Myocyte (in vitro differentiated cells): ENCODE measurements at places on chromosomes 2 and 18.

GRCh38 chr2:232061265-232061664 is 99.8 kb downstream of the DIS3L2 start:
- DNase-seq: no peak

GRCh38 chr2:37864217-37864616 is 60.9 kb upstream of the RMDN2 start:
- DNase-seq: no peak

- DNase-seq: peak; percentile 63
These were observed at the start of gene FSIP2 for GRCh38 chr2:185738679-185739472. FSIP2 (plus strand) TSS chr2:185738804; CDS start chr2:185738895, 91 bp downstream.

GRCh38 chr2:42492691-42493467 is 903 bp downstream of the KCNG3 start:
- no peak for DNase-seq

DNA sequence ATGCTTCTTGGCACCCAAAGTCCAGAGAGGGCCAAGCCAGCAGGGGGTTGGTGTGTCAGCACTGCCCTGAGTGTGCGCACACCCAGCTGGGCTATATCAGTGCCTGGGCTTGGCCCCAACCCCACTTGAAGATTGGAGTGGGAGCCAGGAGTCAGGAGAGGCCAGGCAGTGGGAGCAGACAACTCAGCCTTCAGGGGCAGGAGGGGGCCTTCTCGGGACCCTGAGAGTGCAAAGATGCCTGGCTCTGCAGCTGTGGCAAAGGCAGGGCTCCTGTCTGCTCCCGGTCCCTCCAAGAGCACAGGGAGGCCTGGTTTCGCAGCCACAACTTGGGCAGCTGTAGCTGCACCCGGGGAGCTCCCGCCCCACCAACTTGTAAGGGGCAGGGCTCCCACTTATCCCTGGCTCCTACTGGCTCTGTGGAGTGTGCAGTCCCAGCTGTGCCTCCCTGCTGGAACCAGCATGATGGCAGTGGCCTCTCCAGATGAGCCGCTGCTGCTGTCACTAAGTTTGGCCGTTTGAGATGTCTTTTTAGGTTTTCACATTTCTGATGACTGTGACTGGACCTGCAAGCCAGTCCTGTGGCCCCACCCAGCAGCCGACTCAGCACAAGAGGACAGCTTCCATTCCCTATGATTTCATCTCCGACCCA is 148.8 kb upstream of the HS6ST1 start:
- no peak for DNase-seq

- DNase-seq: peak; percentile 46
These were observed 68.3 kb downstream of the CRACDL start for GRCh38 chr2:98867539-98868309.

DNA sequence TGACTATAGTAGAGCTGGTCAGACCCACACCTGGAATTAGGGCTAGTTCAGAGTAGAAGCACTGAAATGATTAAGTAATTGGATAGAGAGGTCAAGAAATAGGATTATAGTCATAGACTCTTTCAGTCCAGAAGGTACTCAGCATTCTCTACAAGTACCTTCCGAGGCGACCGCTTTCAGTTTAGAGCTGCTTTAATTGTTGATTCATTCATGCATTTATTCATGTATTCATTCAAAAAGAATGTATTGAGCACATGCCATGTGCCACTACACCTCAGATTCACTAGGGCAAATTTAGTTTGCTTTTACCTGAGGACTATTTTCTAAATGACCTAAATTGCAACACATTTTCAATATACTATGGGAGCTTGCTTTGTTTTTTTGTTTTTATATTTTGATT is 48.7 kb downstream of the CRIM1 start:
- no peak for DNase-seq

DNA sequence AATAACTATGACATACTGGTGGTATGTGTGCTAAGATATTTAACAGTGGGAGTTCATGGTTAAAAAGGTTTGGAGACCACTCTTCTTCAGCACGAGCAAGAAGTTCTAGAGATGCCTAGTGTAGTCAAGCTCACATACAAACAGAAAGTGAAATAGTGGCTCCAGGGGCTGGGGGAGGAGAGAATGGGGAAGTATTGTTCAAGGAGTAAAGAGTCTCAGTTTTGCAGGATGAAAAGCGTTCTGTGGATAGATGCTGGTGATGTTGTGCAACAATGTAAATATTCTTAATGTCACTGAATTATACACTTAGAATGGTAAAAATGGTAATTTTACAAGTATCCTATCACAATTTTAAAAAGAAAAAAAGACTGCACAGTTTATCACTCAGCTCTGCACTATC is 29.0 kb upstream of the EPAS1 start:
- DNase-seq: no peak

DNA sequence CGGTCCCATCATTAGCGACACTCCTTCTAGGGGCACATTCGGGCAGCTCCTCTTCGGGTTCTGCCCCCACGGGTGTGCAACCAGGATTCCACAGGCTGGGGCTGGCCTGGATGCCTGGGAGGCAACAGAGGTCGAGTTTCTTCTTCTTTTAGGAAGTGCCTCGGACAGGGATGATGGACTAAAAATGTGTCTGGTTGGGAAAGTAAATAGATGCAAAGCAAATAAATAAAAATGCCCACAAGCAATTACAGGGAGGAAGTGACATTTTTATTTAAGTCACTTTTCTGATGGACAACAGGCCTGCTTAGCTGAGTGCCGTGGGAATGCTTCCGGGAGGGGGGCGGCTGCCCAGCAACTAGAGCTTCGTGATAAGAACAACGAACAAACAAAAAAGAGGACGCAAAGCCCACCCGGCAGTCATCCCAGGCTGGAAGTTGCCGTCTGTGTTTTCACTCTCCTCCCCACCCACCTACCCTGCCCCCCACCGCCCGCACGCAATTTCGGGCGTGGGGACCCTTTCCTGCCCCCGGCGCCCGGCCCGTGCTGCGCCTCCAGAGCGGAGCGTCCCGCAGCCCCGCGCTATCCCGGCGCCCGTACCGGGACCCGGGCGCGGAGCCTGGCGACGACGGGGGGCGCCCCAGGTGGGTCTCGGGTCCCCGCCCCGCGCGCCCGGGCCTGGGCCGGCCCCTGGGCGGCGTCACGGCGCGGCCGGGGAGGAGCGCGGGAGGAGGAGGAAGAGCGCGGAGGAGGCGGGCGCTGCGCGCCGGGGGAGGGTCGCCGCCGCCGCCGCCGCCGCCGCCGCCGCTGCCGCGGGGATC is 412 bp upstream of the NCK2 start:
- peak; percentile 65 for DNase-seq

- no peak for DNase-seq
These were observed 401.9 kb downstream of the HRH4 start for GRCh38 chr18:24862201-24862816.

DNA sequence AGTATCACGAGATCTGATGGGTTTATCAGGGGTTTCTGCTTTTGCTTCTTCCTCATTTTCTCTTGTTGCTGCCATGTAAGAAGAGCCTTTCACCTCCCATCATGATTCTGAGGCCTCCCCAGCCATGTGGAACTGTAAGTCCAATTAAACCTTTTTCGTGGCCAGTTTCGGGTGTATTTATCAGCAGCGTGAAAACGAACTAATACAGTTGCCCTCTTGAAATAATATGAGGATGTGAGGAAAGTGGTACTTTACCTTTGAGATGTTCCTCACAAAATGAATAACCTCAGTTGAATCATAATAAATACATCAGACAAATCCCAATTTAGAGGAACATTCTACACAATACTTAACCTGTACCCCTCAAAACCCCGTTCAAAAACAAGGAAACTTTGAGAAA is 356.4 kb downstream of the CPS1 start:
- no peak for DNase-seq

GRCh38 chr2:45833301-45833967 is 182.0 kb downstream of the PRKCE start:
- no peak for DNase-seq

- DNase-seq: no peak
These were observed 46.1 kb downstream of the NRP2 start for GRCh38 chr2:205728366-205728765.

GRCh38 chr2:113981404-113982134 is 91.7 kb downstream of the ACTR3 start:
- no peak for DNase-seq

- DNase-seq: no peak
These were observed 71.8 kb downstream of the NAB1 start for GRCh38 chr2:190720691-190721090.

GRCh38 chr18:3973191-3973850 is 481.8 kb downstream of the DLGAP1 start:
- DNase-seq: no peak

DNA sequence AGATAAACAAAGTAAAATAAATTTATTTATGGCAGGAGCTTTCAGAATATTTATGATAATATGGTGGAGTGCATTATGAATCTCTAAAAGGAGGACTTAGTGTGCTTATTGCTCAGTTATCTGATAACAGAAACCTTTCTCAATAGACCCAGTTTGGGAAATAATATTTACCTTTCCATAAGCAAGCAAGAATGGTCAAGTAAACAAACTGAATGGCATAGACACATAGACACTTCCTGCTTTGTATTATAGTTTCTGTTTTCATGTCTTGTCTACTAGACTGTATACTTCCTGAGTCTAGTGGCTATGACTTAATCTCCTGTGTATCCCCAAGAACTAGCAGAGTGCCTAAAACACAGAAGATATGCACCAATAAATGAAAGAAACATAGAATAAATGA is 87.8 kb downstream of the UPP2 start:
- DNase-seq: no peak

GRCh38 chr18:63255435-63255834 is 64.1 kb downstream of the BCL2 start:
- DNase-seq: no peak

GRCh38 chr2:30149513-30149912 is 2.7 kb downstream of the YPEL5 start:
- peak; percentile 16 for DNase-seq

- DNase-seq: no peak
These were observed 404.3 kb downstream of the ZNF521 start for GRCh38 chr18:24947521-24948305.

DNA sequence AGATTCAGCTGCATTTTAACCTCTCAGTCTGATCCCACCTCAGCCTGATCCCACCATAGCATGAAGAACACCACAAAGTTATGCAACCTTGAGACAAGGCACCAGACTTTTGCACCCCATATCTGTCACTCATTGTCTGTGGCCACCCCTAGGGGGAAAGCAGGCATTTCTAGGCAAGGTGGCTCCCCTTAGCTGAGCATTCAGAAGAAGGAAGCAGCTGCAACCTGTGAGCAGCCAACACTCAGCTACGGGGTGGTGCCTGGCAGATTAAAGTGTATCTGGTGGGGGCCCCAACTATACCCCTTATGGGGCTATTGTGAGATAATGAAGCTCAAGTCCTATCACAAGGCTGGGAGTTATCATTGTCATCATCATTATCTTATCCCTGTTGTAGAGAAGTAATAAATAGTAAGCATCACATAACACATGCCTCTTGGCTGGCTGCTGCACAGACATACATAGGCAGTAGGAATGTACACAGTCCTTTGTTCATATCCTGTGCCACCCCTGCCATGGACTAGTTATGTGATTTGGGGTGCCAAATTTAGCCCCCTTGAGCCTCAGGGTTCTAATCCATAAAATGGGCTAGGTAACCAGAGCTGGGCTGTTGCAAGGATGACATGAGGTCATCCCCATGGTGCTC is 20.6 kb upstream of the TMEM163 start:
- no peak for DNase-seq

GRCh38 chr2:200635251-200635650 is 49.4 kb downstream of the AOX1 start:
- DNase-seq: no peak

GRCh38 chr18:33812186-33812585 is 234.2 kb downstream of the ASXL3 start:
- DNase-seq: no peak
